ENCODE measurements at places on chromosomes 6 and 20. TPM values are rescaled to one million over a fixed set of nuclear protein-coding genes. Genes with fewer than 3 reads are reported as not detected.

The ULBP2 gene
- polyA plus RNA-seq = 2.3 TPM

The PRR18 gene
- polyA plus RNA-seq = 0.09 TPM

The SLC35A1 gene
- 23.1 TPM for polyA plus RNA-seq

The RGS17 gene
- 1.6 TPM for polyA plus RNA-seq

The SPATS1 gene
- polyA plus RNA-seq = 0.09 TPM

The KLHDC3 gene
- polyA plus RNA-seq = 87.0 TPM

The CCR6 gene
- polyA plus RNA-seq = 2.1 TPM

The SLC17A3 gene
- 0.09 TPM for polyA plus RNA-seq

The FAM83B gene
- polyA plus RNA-seq = 2.0 TPM

The GNAS-AS1 gene
- polyA plus RNA-seq = 0.32 TPM

The KCNK16 gene
- 0.07 TPM for polyA plus RNA-seq

The DAAM2 gene
- 4.2 TPM for polyA plus RNA-seq

The RAB44 gene
- 0.27 TPM for polyA plus RNA-seq

The TMC2 gene
- polyA plus RNA-seq = 0.05 TPM

The SLC16A10 gene
- 15.0 TPM for polyA plus RNA-seq

The ZSCAN16 gene
- polyA plus RNA-seq = 15.4 TPM

The FERMT1 gene
- polyA plus RNA-seq = 5.8 TPM

The HCRTR2 gene
- polyA plus RNA-seq = 0.07 TPM

The PLTP gene
- polyA plus RNA-seq = 182 TPM

The SLC4A11 gene
- polyA plus RNA-seq = 4.4 TPM

The SLC2A10 gene
- 4.8 TPM for polyA plus RNA-seq

The POU3F2 gene
- 0.02 TPM for polyA plus RNA-seq

The TNF gene
- 1.4 TPM for polyA plus RNA-seq

The OXT gene
- 3.6 TPM for polyA plus RNA-seq

The STX16 gene
- polyA plus RNA-seq = 97.9 TPM

The FAM184A gene
- polyA plus RNA-seq = 3.3 TPM

The SYNDIG1 gene
- 0.41 TPM for polyA plus RNA-seq

The VSTM2L gene
- polyA plus RNA-seq = 2.7 TPM
